ENCODE measurements at places on chromosomes 12 and 14. TPM values are rescaled to one million over a fixed set of nuclear protein-coding genes. Genes with fewer than 3 reads are reported as not detected.

- H3K4me3 ChIP-seq: no peak overlapping the region
- peaks cover 7% of the 10 kb centered on the region for H3K4me1 ChIP-seq
- H3K36me3 ChIP-seq: no peaks in the 10 kb centered on the region
- DNase-seq: no peak
- no peak overlapping the region for H3K27ac ChIP-seq
Measured at GRCh38 chr12:49873361-49873934, 30.3 kb downstream of the FAIM2 start.

GRCh38 chr14:61992139-61992538 lies 229.9 kb downstream of the SNAPC1 start:
- H3K36me3 ChIP-seq: no peaks in the 10 kb centered on the region
- H3K27ac ChIP-seq: no peak overlapping the region
- H3K27me3 ChIP-seq: peaks cover 10% of the 10 kb centered on the region
- no peaks in the 10 kb centered on the region for H3K4me1 ChIP-seq

Gene B4GALNT1
- 1.5 TPM for total RNA-seq

- no peaks in the 10 kb centered on the region for H3K27me3 ChIP-seq
- DNase-seq: no peak
- H3K27ac ChIP-seq: no peak overlapping the region
- H3K36me3 ChIP-seq: peaks cover 34% of the 10 kb centered on the region
- H3K4me3 ChIP-seq: no peak overlapping the region
- peaks cover 9% of the 10 kb centered on the region for H3K4me1 ChIP-seq
Measured at GRCh38 chr14:87966816-87967215, 26.2 kb downstream of the GALC start.

Gene PLA2G1B
- not detected for total RNA-seq

All from natural killer cell treated with Interleukin-12 subunit alpha and Interleukin-12 subunit beta and Interleukin-15 and Interleukin-18, amount 100 ng/mL, for 72 hours (primary cell).